ENCODE measurements at places on chromosomes 16 and 17.
A peak's percentile ranks its signal among the peaks of the same experiment; 100 is the strongest.

GRCh38 chr16:88999457-89000206 is 22.6 kb upstream of the CBFA2T3 start:
- no peak for DNase-seq

- peak; percentile 5 for DNase-seq
These were observed 130.5 kb downstream of the MAF start for GRCh38 chr16:79469999-79470398.

GRCh38 chr17:14756479-14756878 is 455.6 kb downstream of the HS3ST3B1 start:
- DNase-seq = no peak

DNA sequence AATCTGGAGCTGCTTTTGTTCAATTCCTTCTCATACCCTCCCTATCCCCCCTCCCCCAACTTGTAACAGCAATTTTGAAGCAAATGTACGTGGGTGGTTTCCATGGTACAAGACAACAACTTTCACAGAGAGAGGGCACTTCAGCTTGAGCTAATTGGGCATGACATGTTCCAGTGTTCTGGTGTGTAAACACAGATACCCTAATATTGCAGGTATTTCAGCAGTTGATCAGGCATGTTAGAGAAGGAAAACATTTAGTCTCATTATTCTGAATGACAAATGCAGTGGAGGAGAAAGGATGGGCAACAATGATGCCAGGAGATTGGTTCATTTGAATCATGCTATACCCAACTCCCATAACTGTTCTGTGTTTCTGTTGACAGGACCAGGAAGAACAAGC is 137.5 kb downstream of the TRIM37 start:
- DNase-seq = peak; percentile 58

DNA sequence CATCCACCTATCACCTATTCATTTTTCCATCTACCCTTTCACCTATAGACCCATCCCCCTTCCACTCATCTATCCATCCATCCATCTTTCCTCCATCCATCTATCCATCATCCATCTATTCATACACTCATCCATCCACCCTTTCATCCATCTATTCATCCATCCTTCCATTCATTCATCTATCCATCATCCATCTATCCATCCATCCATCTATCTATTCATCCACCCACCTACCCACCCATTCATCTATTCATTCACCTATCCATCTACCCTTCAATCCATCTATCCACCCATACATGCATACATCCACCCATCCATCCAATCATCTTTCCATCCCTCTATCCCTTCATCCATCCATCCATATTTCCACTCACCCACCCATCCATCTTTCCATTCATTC is 63.3 kb downstream of the C17orf67 start:
- no peak for DNase-seq

GRCh38 chr16:20598832-20599469 is 22.8 kb upstream of the ACSM2B start:
- no peak for DNase-seq

DNA sequence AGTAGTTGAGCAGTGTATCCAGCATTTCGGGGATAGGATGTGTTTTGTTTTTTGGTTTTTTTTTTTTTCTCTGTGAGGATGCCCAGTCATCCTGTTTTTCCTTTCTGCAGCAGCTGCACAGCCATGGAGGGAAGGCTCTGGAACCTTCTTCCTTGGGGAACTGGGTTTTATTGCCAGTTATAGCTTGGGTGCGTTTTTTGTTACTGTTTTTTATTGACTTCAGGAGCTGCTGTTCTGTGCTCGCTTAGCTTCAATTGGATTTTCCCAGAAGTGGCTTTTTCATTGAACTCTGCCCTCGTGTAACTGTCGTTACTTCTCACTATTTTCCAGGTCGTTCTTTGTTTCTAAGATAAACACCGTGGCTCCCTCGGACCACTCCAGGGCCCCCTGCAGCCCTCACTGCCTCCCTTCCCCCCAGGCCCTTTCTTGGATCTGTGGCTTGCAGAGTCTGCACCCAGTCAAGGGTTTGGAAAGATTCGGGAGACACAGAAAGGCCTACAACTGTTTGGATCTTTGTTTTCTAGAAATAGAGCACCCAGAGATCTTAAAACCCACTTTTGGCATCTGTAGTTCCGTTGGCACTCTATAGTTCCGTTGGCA is 119.7 kb upstream of the CACNG5 start:
- no peak for DNase-seq

All from thyroid gland (tissue), 4 donors.